ENCODE measurements at places on chromosomes 12 and 14.
A peak's percentile ranks its signal among the peaks of the same experiment; 100 is the strongest.

GRCh38 chr12:28140404-28140803 is 49.9 kb upstream of the CCDC91 start:
- H3K36me3 ChIP-seq = no peaks in the 10 kb centered on the region
- no peaks in the 10 kb centered on the region for H3K4me1 ChIP-seq
- H3K4me3 ChIP-seq = no peak overlapping the region
- H3K27ac ChIP-seq = no peak overlapping the region

DNA sequence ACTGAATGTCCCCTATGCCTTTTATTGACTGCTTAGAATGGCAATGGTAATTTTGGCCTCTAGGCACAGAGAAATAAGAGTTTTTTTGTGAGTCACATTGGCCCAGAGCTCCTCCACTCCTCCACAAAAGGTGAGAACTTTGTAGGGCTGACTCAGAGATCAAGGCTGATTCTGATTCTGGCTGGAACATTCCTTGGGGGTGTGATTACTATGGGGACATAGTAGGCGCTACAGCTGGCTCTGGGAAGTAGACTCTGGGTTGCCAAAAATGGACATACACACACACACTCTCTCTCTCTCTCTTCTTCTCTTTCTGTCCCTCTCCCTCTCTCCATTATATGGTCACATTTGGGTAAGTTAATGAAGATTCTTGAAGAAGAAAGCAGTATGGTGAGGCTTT is 174.6 kb upstream of the DDHD1 start:
- H3K27ac ChIP-seq = no peak overlapping the region
- H3K4me3 ChIP-seq = no peak overlapping the region
- no peak for DNase-seq

GRCh38 chr12:117032593-117033381 is 66.4 kb downstream of the TESC start:
- no peaks in the 10 kb centered on the region for H3K27me3 ChIP-seq
- H3K4me1 ChIP-seq = peaks cover 42% of the 10 kb centered on the region
- peaks cover 7% of the 10 kb centered on the region for H3K36me3 ChIP-seq

GRCh38 chr12:56679883-56680575 is 8.1 kb downstream of the PTGES3 start:
- H3K27ac ChIP-seq = no peak overlapping the region
- H3K4me3 ChIP-seq = no peak overlapping the region
- DNase-seq = no peak
- H3K36me3 ChIP-seq = peaks cover 5% of the 10 kb centered on the region

DNA sequence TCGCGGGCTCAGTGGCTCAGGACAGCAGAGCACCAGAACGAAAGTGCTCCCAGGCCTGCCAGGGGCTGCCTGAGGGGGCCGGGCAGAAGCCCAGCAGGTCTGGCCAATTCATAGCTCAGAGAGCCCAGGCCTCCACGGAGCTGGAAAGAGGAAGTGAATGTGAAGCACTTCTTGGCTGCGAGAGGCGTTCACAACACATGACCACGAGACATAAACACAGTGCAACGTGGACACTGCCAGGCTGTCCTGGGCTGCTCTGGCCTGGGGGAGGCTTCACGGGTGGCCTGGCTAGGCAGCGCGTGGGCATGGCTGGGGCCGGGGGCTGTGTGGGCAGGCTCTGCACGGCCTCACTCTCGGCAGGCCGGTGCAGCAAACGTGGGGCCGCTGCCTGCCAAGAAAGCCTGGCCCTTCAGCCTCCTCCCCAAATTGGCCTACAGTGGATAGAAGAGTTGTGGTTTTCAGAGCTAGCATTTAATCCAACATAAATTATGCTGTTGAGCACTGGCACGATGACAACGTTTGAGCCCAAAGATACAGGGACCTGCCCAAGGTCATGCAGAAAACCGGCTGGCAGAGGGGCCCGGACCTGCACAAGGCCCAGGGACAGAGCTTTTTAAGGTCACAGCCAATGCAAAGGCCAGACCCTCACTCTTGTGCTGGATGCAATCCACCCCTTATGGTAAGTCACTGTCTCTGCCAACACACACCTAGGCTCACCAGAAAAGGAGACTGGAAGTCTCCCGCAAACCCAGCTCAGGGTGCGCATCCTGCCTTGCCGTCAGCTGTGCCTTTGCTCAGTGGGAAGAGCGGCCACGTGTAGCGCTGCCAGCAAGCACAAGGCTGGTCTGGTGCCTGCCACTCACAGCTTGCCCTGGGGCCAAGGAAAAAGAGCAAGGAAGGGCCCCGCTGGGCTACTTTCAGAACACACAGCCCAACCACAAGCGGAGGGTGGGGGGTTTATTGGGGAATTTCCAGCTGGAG is 8.6 kb downstream of the SLC25A29 start:
- no peaks in the 10 kb centered on the region for H3K36me3 ChIP-seq
- H3K27ac ChIP-seq = no peak overlapping the region

GRCh38 chr12:51973560-51973959 is 22.1 kb downstream of the ACVR1B start:
- peak overlapping the region; percentile 77 for H3K27ac ChIP-seq
- no peak for DNase-seq
- H3K4me3 ChIP-seq = no peak overlapping the region
- no peaks in the 10 kb centered on the region for H3K27me3 ChIP-seq
- H3K36me3 ChIP-seq = peaks cover 12% of the 10 kb centered on the region
- peaks cover 52% of the 10 kb centered on the region for H3K4me1 ChIP-seq

GRCh38 chr12:16012117-16012516 is 101.0 kb downstream of the DERA start:
- DNase-seq = peak; percentile 85
- no peak overlapping the region for H3K4me3 ChIP-seq
- no peaks in the 10 kb centered on the region for H3K36me3 ChIP-seq
- no peaks in the 10 kb centered on the region for H3K27me3 ChIP-seq
- H3K4me1 ChIP-seq = no peaks in the 10 kb centered on the region

DNA sequence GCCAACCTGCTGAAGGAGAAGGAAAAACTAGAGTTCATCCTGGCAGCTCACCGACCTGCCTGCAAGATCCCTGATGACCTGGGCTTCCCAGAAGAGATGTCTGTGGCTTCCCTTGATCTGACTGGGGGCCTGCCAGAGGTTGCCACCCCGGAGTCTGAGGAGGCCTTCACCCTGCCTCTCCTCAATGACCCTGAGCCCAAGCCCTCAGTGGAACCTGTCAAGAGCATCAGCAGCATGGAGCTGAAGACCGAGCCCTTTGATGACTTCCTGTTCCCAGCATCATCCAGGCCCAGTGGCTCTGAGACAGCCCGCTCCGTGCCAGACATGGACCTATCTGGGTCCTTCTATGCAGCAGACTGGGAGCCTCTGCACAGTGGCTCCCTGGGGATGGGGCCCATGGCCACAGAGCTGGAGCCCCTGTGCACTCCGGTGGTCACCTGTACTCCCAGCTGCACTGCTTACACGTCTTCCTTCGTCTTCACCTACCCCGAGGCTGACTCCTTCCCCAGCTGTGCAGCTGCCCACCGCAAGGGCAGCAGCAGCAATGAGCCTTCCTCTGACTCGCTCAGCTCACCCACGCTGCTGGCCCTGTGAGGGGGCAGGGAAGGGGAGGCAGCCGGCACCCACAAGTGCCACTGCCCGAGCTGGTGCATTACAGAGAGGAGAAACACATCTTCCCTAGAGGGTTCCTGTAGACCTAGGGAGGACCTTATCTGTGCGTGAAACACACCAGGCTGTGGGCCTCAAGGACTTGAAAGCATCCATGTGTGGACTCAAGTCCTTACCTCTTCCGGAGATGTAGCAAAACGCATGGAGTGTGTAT is 2.4 kb downstream of the FOS start:
- no peaks in the 10 kb centered on the region for H3K27me3 ChIP-seq
- H3K4me1 ChIP-seq = peaks cover 6% of the 10 kb centered on the region
- no peak overlapping the region for H3K4me3 ChIP-seq
- H3K36me3 ChIP-seq = no peaks in the 10 kb centered on the region

- H3K27me3 ChIP-seq = no peaks in the 10 kb centered on the region
- H3K27ac ChIP-seq = no peak overlapping the region
- H3K4me3 ChIP-seq = no peak overlapping the region
- H3K4me1 ChIP-seq = no peaks in the 10 kb centered on the region
- no peaks in the 10 kb centered on the region for H3K36me3 ChIP-seq
- DNase-seq = no peak
These were observed 44.7 kb upstream of the AMIGO2 start for GRCh38 chr12:47124451-47124850.

- no peaks in the 10 kb centered on the region for H3K27me3 ChIP-seq
- H3K4me3 ChIP-seq = no peak overlapping the region
- no peaks in the 10 kb centered on the region for H3K36me3 ChIP-seq
- H3K27ac ChIP-seq = no peak overlapping the region
- DNase-seq = no peak
These were observed 516 bp downstream of the NINJ2 start for GRCh38 chr12:662566-663292.

DNA sequence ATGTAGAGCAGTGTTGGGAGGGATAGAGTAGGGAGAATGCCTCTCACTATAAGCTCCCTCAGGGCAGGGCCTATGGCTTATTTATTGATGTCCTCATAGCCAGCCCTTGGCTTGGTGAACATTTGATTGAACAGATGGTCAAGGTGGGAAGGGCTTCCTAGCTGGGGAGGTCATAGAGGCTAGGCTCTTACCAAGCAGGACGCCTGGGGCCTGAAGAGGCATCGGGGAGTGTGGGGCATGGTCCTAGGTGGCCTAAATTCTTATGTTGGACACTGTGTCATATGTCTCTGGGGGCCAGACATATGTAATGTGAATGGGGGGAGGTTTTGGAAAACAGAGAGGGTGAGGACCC is 17.9 kb upstream of the KRT86 start:
- no peaks in the 10 kb centered on the region for H3K36me3 ChIP-seq
- no peak overlapping the region for H3K4me3 ChIP-seq
- H3K27ac ChIP-seq = no peak overlapping the region
- H3K27me3 ChIP-seq = peaks cover 100% of the 10 kb centered on the region

DNA sequence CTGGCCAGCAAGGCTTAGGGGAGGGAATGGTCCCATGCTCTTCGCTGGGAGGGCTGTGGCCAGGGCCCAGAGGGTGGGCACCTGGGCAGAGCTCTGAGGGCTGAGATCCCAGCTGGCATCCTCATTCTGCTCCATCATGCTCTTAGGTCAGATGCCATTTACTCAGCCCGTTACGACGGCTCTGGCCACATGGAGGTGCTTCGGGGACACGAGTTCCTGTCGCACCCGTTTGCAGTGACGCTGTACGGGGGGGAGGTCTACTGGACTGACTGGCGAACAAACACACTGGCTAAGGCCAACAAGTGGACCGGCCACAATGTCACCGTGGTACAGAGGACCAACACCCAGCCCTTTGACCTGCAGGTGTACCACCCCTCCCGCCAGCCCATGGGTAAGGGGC is 30.8 kb upstream of the LRP1-AS start:
- H3K36me3 ChIP-seq = peaks cover 37% of the 10 kb centered on the region
- no peak overlapping the region for H3K27ac ChIP-seq
- no peaks in the 10 kb centered on the region for H3K27me3 ChIP-seq
- DNase-seq = no peak
- no peaks in the 10 kb centered on the region for H3K4me1 ChIP-seq

DNA sequence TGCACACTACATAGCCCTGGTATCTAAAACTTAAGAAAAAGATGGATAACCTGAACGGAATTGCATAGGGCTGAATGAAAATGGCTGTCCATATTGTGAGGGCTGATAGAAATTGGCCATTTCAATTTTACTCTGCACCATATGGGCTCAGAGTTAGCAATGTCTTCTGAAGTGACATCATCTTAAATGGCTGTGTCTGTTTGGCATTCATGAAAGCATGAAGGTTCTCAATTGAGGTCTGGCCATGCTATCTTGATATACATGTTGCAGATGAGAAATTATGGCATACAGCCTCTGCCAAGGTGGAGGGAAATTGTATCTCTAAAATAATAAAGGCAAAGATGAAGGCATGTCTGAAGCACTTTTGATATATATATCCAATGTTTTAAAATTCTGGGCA is 226.0 kb upstream of the PDE3A start:
- no peak overlapping the region for H3K4me3 ChIP-seq
- H3K27ac ChIP-seq = no peak overlapping the region
- no peaks in the 10 kb centered on the region for H3K4me1 ChIP-seq
- H3K36me3 ChIP-seq = no peaks in the 10 kb centered on the region

- no peaks in the 10 kb centered on the region for H3K4me1 ChIP-seq
- H3K27me3 ChIP-seq = no peaks in the 10 kb centered on the region
- H3K36me3 ChIP-seq = no peaks in the 10 kb centered on the region
These were observed 342.9 kb downstream of the PAWR start for GRCh38 chr12:79347866-79348265.

- no peaks in the 10 kb centered on the region for H3K36me3 ChIP-seq
- H3K4me1 ChIP-seq = peaks cover 12% of the 10 kb centered on the region
- no peak overlapping the region for H3K4me3 ChIP-seq
- no peaks in the 10 kb centered on the region for H3K27me3 ChIP-seq
- no peak for DNase-seq
These were observed 181.5 kb upstream of the ARHGAP5 start for GRCh38 chr14:31895646-31896045.

- H3K36me3 ChIP-seq = no peaks in the 10 kb centered on the region
- no peak overlapping the region for H3K27ac ChIP-seq
- H3K4me3 ChIP-seq = no peak overlapping the region
- no peaks in the 10 kb centered on the region for H3K27me3 ChIP-seq
These were observed 60.9 kb downstream of the DYRK2 start for GRCh38 chr12:67709367-67709954.

- no peak for DNase-seq
- peaks cover 13% of the 10 kb centered on the region for H3K4me1 ChIP-seq
- H3K4me3 ChIP-seq = no peak overlapping the region
- peaks cover 3% of the 10 kb centered on the region for H3K36me3 ChIP-seq
- no peak overlapping the region for H3K27ac ChIP-seq
These were observed 15.4 kb downstream of the SAMD4A start for GRCh38 chr14:54582334-54582733.

DNA sequence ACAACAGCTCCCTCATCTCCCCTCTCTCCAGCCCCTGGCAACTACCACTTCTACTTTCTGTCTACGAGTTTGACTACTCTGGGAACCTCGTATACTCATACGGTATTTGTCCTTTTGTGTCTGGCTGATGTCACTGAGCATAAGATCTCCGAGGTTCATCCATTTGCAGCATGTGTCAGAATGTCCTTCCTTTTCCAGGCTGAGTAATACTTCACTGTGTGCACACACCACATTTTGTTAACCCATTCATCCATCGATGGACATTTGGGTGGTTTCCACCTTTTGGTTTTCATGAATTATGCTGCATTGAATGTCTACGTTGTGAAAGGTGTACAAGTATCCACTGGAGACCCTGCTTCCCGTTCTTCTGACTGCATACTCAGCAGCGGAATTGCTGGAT is 24.1 kb upstream of the DLK1 start:
- no peaks in the 10 kb centered on the region for H3K4me1 ChIP-seq
- H3K36me3 ChIP-seq = no peaks in the 10 kb centered on the region
- H3K4me3 ChIP-seq = no peak overlapping the region
- H3K27ac ChIP-seq = no peak overlapping the region
- DNase-seq = no peak
- no peaks in the 10 kb centered on the region for H3K27me3 ChIP-seq

GRCh38 chr12:105275997-105276733 is 40.2 kb upstream of the APPL2 start:
- no peaks in the 10 kb centered on the region for H3K36me3 ChIP-seq
- no peak overlapping the region for H3K27ac ChIP-seq
- H3K4me3 ChIP-seq = no peak overlapping the region
- peaks cover 7% of the 10 kb centered on the region for H3K4me1 ChIP-seq
- no peaks in the 10 kb centered on the region for H3K27me3 ChIP-seq

GRCh38 chr12:6471989-6472360 is 1.5 kb upstream of the VAMP1 start:
- peaks cover 12% of the 10 kb centered on the region for H3K4me1 ChIP-seq
- H3K36me3 ChIP-seq = no peaks in the 10 kb centered on the region
- H3K27ac ChIP-seq = no peak overlapping the region
- DNase-seq = no peak

- no peaks in the 10 kb centered on the region for H3K27me3 ChIP-seq
- H3K4me3 ChIP-seq = no peak overlapping the region
- peaks cover 6% of the 10 kb centered on the region for H3K4me1 ChIP-seq
These were observed 2.5 kb upstream of the PSEN1 start for GRCh38 chr14:73133795-73134194.

Data from cardiac muscle cell (in vitro differentiated cells and primary cell).